CD4-positive, alpha-beta T cell treated with Interleukin-1 beta for 1 hour (primary cell): ENCODE measurements at places on chromosomes 3 and 15.

GRCh38 chr3:118485693-118486092 lies 549.0 kb downstream of the IGSF11 start:
- DNase-seq = no peak

GRCh38 chr15:67167091-67167490 lies 87.4 kb downstream of the AAGAB start:
- DNase-seq = no peak

- no peak for DNase-seq
These were observed 672 bp upstream of the KY start for GRCh38 chr3:134651347-134652041.

DNA sequence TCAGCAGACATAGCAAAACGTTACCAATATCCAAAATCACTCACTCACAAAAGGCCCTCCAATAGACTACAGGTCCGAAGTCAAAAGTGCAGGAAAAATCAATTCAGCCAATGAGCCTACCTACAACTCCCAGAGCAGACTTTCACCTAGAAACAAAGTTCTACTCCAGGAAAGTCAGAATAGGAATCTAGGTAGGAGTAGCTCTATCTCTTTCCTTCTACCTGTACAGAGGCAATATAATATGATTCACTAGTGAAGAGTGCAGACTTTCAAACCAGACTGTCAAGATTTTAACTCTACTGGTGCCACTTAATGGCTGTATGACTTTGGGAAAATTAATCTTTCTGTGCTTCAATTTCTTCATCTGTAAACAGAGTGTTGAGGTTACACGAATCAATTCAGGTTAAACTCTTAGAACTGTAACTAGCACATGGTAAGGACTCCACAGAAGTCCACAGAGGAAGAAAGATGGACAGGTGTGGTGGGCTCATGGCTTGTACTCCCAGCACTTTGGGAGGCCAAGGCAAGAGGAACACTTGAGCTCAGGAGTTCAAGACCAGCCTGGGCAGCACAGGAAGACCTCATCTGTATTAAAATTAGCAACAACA lies 9.4 kb downstream of the DCUN1D1 start:
- DNase-seq = no peak

GRCh38 chr15:39623529-39623931 lies 42.7 kb downstream of the THBS1 start:
- peak; percentile 55 for DNase-seq

GRCh38 chr3:111728566-111728935 lies 130.5 kb upstream of the PHLDB2 start:
- DNase-seq = no peak

GRCh38 chr3:190182418-190183043 lies 61.8 kb upstream of the P3H2 start:
- DNase-seq = no peak

DNA sequence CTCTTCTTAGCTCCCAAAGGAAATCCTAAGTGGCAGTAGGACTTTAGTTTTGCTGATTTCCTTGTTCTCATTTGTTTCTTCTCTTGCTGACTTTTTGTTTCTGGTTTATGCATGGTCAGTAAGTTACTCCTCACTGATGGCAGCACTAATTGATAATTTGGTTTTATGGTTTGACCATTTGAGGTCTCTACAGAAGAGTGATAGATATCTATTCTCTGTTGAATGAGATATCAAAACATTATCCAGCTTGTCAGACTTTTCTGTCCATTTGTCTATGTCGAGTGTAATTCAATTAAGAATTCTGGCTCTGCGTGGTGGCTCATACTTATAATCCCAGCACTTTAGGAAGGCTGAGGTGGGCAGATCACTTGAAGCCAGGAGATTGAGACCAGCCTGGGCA lies 84.5 kb upstream of the PLXND1 start:
- no peak for DNase-seq

DNA sequence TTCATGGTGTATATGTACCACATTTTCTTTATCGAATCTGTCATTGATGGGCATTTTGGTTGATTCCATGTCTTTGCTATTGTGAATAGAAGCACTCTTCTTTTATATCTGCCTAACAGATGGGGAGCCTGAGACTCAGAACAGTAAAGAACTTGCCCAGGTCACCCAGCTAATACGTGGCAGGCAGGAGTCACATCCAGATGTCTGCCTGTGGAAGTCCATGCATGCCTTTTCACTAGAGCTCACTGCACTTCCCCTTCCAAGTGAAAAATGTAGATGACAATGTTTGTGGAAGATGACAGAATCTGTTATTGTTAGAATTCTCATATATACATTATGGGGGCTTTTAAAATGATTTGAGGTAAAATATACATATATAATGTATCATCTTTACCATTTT lies 165.0 kb downstream of the PDZRN3 start:
- no peak for DNase-seq

- peak; percentile 11 for DNase-seq
These were observed 40.0 kb upstream of the TRH start for GRCh38 chr3:129934234-129935123.

DNA sequence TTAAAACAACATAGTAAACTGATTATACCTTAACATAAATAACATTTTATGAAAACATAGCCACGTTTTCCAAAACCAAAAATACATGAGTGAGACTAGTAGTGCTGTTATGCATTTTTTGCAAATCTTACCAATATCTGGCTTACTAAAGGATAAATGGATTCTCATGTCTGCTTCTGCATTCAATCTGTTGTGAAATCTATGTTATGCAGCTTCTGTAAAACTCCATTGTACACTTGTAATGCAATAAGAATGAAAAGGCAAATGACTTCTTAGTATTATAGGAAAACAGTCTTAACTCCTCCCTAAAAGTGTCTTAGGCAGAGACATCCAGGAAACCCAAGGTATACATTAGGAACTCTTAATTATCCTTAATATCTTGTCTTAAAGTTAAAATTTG lies 330.9 kb upstream of the THBS1 start:
- no peak for DNase-seq

DNA sequence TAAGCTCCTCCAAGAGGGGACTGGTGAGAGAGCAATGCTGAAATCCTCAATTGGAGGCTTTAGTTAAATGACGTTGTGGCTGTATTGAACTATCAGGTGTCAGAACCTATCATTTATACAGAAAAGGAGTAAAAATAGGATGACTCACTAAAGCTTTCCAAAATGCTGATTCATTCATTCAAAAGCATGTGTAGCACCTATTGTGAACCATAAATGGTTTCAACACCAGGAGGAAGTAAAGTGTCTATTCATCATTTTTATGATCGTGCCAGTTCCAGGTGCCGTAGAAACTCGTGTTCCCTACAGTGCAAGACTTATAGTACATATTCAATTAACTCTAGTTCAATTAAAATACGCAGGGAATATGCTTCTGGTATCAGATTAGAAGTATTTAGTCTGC lies 66.5 kb upstream of the ARRDC4 start:
- DNase-seq = no peak

GRCh38 chr3:151213151-151213550 lies 10.1 kb upstream of the GPR171 start:
- DNase-seq = no peak

DNA sequence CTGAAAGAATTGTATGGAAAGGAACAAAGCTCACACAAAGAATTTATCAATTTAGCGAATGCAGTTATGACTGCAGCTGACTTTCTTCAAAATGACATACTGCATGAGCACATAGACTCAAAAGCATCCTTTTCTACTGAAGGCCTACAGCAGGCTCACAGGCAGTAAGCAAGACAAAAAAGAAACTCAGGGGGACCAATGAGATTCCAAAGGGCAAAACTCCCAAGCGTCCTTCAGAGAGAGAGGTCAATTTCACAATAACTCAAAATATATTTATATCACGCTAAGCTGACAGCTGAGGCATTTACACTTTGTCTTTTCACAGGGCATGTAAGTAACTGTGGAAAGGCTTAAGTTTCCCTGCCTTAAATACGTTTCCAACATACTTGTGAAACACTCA lies 427.9 kb upstream of the RASGRP1 start:
- no peak for DNase-seq

DNA sequence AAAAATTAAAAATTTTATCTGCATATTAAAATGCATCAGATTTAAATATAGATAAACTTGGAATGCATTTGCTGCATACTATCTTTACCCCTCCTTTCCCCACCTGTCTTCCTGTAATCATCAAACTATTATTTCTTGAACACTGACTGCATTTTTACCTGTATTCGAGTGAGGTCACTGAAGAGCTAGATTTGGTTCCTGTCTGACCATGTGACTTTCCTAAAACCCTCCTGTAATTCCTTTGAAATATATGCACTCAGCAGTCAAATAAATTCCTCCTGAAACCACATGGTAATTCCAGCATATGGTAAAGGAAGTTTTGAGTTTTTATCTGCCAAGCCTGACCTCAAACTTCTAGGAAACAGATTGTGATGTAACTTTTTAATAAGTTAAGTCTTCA lies 445.6 kb upstream of the FRG2C start:
- DNase-seq = no peak

DNA sequence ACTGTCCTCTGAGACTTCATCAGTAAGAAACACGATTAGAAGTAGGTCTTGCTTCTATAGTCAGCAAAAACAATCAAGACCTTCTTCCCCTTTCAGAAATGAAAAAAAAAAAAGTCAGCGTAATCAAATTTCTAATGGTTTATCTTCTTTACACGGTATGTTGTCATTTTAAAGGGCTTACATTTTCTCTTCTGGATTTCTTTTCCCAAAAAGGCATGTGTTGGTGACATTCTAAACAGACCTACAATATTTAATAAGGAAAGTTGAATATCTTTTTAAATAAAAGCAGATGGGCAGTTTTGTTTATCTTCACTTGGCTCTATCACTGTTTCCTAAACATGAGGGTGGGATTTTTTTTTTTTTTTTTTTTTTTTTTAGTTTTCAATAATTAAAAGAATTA lies 197.3 kb upstream of the ADAMTS9 start:
- no peak for DNase-seq

GRCh38 chr15:28942571-28942970 lies 56.8 kb downstream of the APBA2 start:
- DNase-seq = no peak

GRCh38 chr15:87609474-87609873 lies 647.1 kb downstream of the NTRK3 start:
- DNase-seq = no peak
